Inflammatory macrophage (primary cell): ENCODE measurements at places on chromosomes 6 and 20.
A peak's percentile ranks its signal among the peaks of the same experiment; 100 is the strongest.

GRCh38 chr6:148625609-148626008 lies 121.2 kb upstream of the UST start:
- DNase-seq, result no peak

DNA sequence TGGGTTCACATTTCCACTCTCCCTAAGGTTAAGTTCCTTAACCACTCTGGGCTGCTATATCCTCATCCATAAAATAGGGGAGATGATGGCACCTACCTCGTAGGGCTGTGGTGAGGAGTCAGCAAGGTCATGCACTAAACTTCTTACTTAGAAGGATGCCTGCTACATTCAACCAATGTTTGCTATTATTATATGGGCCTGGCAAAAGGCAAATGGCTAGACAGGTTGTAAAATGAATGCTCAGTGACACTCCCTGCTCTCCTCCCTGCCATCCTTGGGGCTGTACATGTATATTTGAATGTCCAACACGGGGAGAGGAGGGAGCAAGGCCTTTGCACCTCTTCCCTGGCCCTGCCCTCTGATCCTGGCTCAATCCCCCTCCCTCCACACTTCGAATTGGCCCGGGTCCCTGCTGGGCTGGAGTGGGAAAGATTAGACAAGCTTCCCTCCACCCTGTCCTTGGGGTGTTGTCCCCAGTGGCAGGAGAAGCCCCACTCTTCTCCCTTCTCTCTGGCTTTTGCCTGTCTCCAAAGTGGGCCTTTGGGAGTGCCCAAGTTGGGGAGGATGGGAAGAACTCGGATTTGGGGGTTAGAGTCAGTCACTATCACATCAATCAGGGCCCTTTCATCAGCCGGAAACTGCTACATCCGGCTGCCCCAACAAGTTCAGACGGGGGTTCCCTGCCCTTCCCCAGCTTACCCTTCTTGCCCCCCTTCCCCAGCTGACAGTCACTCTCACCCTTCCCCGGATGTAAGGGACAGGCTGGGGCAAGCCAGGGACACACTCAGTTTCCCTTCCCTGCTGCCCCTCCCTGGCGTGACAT lies 36.3 kb upstream of the VEGFA start:
- DNase-seq, result no peak

DNA sequence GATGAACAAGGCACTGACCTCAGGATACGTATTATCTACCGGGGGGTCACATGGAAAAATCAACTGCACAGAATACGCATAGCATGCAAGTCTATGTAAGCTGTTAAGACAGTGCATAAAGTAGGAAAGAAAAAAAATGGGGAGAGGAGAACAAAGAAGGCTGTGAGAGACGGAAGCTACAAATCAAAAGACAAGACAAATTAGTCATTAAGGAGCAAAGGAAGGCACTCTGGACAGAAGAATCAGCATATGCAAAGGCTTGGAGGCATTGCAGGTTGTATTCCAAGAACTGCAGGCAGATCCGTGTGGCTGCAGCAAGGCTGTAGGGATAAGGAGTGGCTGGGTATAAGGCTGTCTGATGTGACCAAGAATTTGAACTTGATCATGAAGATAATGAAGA lies 89.0 kb downstream of the NRSN1 start:
- no peak for DNase-seq

DNA sequence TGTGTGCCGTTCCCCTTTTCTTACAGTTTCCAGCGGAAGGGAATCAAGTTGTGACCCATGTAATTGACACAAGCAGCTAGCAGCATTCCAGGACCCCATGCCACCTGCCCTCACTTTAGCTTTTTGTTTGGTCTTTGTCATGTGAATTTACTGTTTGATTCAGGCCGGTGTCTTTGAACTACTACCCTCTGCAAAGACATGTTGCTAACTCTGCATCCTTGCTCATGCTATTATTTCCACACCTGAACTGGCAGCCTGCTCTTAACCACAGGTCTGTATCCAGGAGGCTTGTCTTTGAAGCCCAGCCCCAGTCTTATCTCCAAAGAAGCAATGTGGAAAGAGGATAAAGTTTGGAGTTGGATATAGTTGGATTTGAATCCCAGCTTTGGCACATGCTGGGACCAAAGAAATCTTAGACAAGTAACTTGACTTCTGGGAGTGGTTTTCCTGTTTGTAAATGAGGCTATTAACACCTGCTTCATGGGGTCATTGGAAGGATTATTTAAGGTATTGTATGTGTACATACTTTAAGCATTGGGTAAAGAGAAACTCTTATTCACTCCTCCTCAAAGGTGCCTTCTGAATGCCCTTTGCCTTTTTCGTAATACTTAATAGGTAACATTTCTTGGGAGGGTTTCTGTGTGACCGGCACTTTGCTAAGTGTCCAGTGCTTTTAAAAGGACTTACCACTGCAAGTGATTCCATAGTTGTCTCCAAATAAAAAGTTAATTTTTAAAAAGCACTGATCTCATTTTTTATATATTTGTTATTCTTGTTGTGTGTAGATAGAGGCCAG lies 52.4 kb downstream of the RALY start:
- DNase-seq, result no peak

DNA sequence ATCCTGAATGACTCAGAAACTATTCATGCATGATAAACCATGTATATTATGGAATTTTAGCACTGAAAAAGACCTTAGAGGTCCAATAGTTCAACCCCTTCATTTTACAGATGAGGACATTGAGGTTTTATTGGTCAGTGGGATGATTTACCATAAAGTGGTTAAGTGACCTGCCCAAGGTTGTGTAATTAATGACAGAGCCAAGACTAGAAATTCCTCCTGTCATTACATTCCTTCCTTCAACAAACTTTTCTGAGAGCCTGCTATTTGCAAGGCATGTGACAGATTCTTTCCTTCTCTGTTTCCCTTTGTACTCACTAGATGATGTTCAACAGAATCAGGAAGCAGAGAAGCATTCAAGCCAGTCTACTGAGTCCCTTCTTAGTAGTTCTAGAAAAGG lies 170.7 kb upstream of the KCNK16 start:
- DNase-seq, result no peak

DNA sequence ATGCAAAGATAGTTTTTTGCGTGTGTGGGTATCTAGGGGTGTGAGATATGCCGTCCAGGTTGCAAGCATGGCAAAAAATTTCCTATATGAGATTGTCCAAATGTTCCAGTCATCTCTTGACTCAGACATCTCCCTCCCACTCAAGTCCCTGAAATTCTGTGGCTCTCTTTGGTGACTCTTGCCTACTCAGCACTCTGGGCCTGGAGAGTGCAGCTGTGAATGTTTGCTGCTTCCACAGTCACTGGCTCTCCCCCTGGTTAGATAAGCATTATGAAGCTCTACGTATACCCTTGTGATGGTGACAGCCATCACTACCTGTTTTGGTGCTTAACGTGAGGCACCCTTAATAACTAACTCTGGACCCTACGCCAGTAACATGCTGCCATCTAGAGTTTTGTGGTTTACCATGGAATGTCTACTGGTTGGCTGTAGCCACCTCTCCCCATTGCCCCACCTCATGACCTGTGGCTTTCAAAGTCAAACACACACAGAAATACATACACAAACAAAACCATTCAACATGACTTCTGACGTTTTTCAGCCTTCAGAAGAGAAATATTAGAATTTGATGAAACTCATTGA lies 621.9 kb upstream of the CITED2 start:
- peak; percentile 3 for DNase-seq

GRCh38 chr6:69631552-69632346 lies 165.1 kb downstream of the LMBRD1 start:
- no peak for DNase-seq

- peak; percentile 64 for DNase-seq
Observed at GRCh38 chr6:149482545-149483333, 2.1 kb downstream of the ZC3H12D start.

GRCh38 chr20:56187534-56188165 lies 60.9 kb upstream of the MC3R start:
- no peak for DNase-seq

DNA sequence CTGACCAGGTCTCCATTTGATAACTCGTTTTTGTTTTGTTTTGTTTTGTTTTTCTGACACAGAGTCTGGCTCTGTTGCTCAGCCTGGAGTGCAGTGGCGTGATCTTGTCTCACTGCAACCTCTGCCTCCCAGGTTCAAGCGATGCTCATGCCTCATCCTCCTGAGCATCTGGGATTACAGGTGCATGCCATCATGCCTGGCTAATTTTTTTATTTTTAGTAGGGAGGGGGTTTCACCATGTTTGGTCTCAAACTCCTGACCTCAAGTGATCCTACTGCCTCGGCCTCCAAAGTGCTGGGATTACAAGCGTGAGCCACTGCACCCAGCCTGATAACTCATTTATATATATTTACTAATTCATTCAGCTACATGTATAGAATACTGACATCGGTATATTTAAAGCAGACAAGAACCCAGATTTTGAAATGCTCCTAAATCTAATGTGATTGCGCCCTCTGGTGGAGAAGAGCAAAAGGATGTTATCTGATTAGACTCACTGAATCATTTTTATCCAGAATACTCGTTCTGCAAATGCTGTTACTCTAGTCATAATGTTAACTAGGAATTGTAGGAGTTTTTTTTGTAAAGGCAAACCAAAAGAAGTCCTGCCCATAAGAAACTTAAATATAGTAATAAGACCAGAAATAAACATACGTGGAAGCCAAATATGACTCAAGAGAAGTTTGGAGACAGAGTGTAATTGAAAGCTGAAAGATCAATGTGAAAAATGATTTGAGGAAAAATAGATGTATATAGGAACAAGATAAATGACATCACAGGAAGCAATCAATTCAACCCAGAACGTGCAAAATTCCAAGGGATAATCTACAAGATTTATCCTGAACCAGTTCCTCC lies 5.3 kb upstream of the COL12A1 start:
- DNase-seq, result peak; percentile 62

GRCh38 chr6:130778946-130779657 lies 48.1 kb upstream of the SMLR1 start:
- peak; percentile 68 for DNase-seq
